Activated CD8-positive, alpha-beta memory T cell treated with anti-CD3 and anti-CD28 coated beads, Interleukin-2, amount 10 ng/mL, durations not matched to agents 7 days and 5 days (primary cell): ENCODE measurements at places on chromosomes 7 and 10. TPM values are rescaled to one million over a fixed set of nuclear protein-coding genes. Genes with fewer than 3 reads are reported as not detected.

- DNase-seq: no peak
These were observed 70.8 kb downstream of the OAT start for GRCh38 chr10:124347956-124348355.

- no peak for DNase-seq
These were observed 789.4 kb downstream of the TYW1 start for GRCh38 chr7:67786021-67786420.

GRCh38 chr7:48139459-48139858 lies 31.8 kb upstream of the ABCA13 start:
- no peak for DNase-seq

DNA sequence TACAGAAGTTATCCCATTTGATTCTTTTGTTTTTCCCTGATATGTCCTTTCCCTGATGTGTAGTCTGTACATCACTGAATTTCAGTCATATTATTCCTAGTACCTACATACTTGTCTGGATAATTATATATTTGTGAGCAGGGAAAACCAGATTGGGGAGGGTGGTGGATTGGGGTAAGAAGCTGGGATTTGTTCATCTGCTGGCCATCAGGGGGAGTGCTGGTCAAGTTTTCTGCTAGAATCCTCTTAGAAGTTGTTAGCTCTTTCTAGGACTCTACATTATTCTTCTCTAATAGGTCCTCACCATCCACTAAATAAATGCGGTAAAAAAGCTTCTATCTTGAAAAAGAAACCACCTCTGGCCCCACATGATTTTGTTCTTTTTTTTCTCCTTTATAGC lies 232.7 kb upstream of the TAC1 start:
- DNase-seq: no peak

DNA sequence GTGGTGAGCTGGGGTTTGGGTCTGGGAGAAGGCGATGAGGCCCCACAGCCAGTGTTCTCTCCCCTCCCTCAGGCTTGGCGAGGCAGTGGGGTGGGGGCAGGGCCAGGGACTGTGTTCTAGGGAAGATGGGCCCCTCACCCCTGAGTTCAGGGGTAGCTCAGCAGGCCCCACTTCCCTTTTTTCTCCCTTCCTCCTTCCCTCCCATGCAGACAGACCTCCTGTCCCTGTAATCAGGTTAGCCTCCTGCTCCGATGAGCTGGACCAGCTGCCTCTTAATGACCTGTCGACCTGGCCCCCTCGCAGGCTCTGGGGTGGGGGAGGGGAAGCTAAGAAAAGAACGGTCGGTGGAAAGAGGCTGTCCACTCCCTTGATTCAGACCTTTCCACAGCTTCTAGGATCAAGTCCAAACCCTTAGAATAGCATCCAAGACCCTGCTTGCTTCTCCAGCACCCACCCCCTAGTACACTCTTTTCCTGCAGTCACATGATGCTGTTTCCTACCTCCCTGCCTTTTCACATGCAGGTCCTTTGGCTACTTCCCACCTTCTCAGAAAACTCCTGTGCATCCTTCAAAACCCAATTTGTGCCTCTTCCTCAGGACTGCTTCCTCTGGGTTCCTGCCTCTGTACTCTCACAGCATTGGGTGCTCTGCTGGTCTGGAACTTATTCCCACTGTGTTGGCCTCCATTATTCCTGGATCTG lies 64.1 kb downstream of the ZMIZ1 start:
- no peak for DNase-seq

- no peak for DNase-seq
These were observed 85.7 kb downstream of the SUGCT start for GRCh38 chr7:40220421-40220911.

- no peak for DNase-seq
These were observed 181.9 kb downstream of the TMEM26 start for GRCh38 chr10:61271127-61271780.

DNA sequence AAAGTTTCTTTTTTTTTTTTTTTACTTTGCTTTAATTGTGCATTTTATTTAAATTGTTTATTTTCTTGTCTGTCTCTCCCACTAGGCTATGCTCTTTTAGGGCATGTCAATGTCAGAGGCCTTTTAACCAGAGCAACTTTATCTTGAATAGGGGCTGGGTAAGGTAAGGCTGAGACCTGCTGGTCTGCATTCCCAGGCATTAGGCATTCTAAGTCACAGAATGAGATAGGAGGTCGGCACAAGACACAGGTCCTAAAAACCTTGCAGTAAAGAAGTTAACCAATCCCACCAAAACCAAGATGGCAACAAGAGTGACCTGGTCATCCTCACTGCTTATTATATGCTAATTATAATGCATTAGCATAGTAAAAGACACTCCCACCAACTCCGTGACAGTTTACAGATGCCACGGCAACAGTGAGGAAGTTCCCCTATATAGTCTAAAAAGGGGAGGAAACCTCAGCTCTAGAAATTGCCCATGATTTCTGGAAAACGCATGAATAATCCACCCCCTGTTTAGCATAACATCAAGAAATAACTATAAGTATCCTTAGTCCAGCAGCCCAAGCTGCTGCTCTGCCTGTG lies 47.0 kb upstream of the FRMD4A start:
- DNase-seq: no peak

DNA sequence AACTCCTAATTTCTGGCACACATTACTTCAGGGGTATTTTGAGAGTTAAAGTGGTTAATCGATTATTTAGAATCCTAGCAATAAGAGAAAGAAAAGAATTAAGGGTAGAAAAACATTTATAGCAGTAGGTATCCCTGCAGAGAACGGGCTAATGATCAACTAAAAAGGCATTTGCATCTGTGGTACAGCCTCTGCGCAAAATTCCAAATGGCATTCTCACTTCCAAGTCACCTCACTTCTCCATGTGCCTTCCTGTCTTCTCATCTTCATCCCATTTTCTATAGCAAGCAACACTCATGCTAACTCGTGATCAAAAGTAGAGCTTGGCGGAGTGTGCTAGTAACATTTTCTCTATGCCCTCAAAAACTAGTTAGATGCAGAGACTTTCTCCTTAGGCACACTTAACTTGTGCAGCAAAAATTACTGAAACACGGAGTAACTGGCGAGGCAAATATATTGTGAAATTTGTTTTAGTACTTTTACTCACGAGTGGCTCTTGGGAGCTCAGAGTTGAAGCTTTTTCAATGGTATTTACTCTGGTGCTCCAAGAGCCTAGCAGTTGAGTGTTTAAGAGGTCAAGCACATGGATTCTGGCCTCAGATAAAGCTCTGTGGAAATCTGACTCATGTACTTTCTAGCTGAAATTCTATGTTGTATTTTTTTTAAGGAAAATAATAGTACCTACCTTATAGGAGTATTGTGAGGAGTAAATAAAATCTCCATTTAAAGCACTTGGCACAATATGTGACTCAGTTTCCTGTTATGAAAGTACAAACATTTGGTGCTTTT lies 65.1 kb downstream of the MET start:
- no peak for DNase-seq

GRCh38 chr7:20235288-20235687 lies 18.1 kb upstream of the MACC1 start:
- no peak for DNase-seq

- peak; percentile 83 for DNase-seq
These were observed 149.6 kb downstream of the C10orf105 start for GRCh38 chr10:71569775-71570588.

DNA sequence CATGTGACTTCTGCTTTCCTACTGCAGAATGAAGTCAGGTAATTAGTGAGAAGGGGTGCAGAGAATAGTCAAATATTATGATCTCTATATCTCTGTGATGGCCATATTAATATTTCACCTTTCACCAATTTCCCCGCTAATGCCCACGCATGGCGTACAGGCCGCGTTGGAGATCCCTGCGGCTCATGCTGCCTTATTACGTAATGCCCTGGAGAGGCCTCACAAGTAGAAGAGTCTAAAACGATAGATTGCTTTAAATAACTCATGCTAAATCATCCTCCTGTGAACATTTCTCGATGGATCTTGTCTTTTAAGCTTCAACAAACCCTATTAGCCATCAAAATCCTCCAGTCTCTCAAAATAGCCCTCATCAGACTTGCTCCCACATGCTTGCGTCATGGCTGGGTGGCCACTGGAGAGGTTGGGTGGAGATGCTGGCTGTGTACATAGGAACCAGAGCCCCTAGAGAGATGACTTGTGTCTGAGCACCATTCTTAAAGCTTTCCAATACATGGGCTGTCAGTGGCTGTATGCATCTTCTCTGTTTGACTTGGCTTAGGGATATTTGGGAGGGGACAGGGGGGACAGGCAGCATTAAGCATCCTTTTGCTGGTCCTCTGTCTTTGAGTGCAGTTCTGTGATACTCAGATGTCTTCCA lies 79.5 kb upstream of the INSYN2A start:
- DNase-seq: no peak

GRCh38 chr7:142939226-142939910 lies at the start of gene LLCFC1:
TSS of gene LLCFC1 (plus strand) at chr7:142939484. CDS start at chr7:142939622, 138 bp downstream.
- no peak for DNase-seq

- DNase-seq: no peak
These were observed 296.0 kb upstream of the SP4 start for GRCh38 chr7:21131897-21132296.

GRCh38 chr10:96138102-96138501 lies 8.0 kb downstream of the ZNF518A start:
- DNase-seq: no peak

DNA sequence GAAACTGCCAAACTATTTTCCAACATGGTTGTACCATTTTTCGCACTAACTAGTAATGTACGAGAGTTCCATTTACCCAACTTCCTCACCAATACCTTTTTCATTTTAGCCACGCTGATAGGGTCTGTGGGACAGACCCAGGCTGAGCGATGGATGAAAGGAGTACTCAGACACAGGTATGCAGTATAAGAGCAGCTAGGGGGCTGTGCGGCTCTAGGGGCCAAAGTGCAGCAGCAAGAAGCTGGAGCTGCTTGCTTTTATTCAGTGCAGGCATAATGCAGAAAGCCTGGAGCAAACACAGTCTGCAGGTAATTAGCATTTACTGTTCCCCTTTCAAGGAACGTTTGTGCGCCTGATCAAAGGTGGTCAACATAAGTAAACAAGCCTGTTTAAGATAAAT lies 21.0 kb downstream of the UCMA start:
- DNase-seq: no peak

DNA sequence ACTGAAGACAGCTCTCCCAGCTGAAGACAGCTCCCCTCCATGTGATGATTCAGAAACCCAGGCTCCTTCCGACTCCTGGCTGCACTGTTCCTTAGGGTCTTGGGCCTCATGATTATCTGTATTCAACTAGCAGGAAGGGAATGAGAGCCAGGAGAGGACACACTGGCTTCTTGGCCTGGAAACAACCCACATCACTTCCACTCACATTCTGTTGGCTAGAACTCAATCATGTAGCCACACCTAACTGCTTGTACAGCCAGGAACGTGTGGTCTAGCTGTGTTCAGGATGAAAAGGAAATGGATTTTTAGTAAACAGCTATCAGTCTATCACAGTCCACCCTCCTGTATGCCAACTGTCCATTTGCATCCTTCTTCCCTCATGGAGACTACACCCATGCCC lies 30.5 kb upstream of the XPNPEP1 start:
- no peak for DNase-seq

DNA sequence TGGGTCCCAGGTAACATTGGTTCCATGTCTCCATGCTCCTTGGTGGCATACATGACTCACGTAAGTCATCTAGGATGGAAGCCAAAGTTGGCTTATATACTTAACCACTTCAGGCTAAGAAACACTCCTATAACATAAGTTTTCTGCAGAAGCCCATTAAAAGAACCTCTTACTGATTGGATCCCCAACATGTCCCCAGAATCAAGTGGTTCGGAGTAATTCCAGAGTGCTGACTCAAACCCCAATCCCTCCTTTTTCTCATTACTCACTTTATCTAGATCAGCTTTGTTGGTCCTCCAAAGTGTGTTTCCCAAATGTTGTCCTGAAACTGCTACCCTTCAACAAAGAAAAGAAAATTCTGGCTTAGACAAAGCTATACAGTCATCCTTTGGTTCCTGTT lies 10.1 kb upstream of the ATOH7 start:
- no peak for DNase-seq

GRCh38 chr10:68154211-68154497 lies 44.9 kb downstream of the MYPN start:
- DNase-seq: no peak

DNA sequence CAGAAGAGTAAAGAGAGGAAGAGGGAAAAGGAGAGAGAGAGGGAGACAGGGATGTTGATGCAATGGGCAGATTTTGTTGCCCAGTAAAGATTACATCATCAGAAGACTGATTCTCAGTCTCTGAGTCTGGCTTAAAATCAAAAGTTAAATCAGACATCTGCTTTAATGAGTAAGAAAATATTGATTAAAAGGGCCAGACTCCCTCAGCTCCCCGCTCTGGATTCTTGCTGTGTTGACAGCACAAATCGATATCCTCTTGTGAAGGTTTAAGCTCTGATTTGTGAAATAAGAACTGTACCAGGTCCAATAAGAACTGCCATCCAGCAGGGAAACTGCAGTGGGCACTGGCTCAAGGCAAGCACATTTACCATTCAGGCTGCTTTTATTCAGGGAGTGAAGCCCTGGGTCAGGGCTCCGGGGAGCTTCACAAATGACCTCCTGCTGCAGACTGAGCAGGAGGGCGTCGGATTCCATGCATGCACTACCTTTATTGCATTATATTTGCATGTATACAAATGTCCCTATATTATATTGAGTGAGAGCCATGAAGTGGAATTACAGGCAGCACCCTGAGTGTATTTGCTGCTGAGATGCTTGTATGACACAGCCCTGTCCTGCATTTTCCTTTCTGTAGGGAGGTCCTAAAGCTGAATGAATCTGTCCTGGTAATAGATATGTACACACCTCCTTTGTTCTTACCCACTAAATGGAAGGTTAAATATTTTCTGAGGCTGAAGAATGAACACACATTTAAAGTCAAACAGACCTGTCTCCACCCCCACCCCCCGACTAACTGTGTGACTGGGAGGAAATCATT lies 401.5 kb downstream of the REEP3 start:
- DNase-seq: no peak

GRCh38 chr10:69644658-69645295 lies 14.7 kb downstream of the FAM241B start:
- peak; percentile 60 for DNase-seq

PRLHR gene
- total RNA-seq: not detected

FZD8 gene
- 0.18 TPM for total RNA-seq

FOXI2 gene
- not detected for total RNA-seq

CFAP46 gene
- total RNA-seq: not detected

CPN1 gene
- not detected for total RNA-seq

ACHE gene
- total RNA-seq: not detected

CACNB2 gene
- not detected for total RNA-seq

CRHR2 gene
- not detected for total RNA-seq

LFNG gene
- total RNA-seq: 101 TPM

PLXNA4 gene
- 1.6 TPM for total RNA-seq

TMEM254 gene
- 13.9 TPM for total RNA-seq

CCDC3 gene
- total RNA-seq: 0.12 TPM
